ENCODE measurements at places on chromosomes 16 and 17.
A peak's percentile ranks its signal among the peaks of the same experiment; 100 is the strongest.

GRCh38 chr16:87145181-87146176, 171.7 kb downstream of the C16orf95 start:
- no peak for DNase-seq

DNA sequence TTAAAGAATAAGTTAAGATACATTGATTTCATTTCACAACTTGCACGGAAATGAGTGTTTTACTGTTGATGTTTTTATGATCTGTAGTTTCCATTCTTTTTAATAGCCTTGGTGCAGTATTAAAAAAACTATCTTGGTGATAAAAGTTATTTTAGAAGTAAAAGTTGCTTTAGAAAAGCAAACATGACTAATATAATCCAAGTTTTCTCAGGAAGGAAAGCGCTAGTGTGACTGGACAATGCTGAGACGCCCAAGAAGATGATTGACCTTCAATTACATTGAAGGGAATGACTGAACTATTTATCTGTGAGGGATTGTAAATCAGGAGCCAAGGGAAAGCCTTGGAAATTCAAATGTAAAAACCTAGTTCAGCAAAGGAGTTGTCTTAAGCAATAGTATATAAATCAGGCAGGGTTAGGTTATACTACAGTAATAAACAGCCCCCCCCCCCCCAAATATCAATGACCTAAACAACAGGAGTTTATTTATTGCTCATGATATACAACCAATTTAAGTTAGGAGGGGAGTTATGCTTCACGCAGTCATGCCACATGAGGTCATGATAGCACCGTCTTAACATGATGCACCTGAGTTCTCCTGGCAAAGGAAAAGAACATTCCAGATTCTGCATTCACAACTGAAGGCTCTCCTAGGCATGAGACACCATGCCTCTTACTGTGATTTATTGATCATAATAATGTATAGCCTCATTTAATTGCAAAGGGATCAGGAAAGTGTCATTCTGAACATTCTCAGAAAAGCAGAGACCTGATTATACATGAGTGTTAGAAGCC, 443.8 kb downstream of the CDH13 start:
- no peak for DNase-seq

DNA sequence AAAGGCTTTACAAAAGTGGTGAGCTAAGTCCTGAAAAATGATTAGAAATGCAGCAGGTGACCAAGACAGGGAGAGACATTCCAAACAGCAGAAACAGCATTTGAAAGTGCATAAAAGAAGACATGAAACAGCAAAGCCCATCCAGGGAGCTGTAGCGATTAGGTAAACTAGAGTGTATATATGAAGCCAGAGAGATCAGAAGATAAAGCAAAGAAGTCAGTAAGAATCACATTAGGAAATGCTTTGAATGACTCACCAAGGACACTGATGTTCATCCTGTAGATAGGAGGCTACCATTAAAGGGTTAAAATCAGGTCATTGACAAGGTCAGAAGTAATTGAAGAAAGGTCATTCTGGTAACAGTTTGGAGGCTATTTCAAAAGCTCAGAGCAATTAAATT, 27.6 kb upstream of the VAT1L start:
- DNase-seq, result no peak

GRCh38 chr16:75703306-75703705, 2.0 kb upstream of the DUXB start:
- no peak for DNase-seq

GRCh38 chr16:27195941-27196595, 7.3 kb upstream of the KDM8 start:
- no peak for DNase-seq

- DNase-seq, result no peak
These were observed 40.8 kb downstream of the MRTFB start for GRCh38 chr16:14111713-14112538.

- peak; percentile 91 for DNase-seq
These were observed 67.3 kb upstream of the PLCG2 start for GRCh38 chr16:81711657-81712319.

DNA sequence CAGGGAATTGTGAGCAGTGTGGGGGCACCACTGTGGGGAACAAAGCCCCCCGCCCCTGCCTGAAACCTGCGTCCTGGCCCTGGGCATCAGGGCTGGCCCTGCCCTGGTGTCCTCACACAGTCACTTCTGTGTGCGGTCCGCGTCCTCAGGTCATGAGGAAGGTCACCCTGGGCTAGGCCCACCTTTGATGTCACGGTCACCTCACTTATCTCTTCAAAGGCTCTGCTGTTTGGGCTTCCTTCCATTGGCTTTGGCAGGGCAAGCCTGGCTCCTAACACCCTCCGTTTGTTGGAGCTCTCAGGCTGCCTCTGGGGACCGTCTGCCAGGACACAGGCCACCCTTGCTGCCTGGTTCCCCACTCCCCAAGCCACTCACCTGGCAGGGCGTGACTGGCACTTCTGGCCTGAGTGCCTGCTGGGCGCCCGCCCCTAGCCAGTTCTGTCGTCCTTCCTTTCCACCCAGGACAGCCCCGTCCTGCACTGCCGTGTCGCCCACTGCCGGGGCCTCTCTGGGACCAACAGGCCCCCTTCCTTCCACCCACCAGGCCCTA, 8.8 kb downstream of the CENPX start:
- no peak for DNase-seq

DNA sequence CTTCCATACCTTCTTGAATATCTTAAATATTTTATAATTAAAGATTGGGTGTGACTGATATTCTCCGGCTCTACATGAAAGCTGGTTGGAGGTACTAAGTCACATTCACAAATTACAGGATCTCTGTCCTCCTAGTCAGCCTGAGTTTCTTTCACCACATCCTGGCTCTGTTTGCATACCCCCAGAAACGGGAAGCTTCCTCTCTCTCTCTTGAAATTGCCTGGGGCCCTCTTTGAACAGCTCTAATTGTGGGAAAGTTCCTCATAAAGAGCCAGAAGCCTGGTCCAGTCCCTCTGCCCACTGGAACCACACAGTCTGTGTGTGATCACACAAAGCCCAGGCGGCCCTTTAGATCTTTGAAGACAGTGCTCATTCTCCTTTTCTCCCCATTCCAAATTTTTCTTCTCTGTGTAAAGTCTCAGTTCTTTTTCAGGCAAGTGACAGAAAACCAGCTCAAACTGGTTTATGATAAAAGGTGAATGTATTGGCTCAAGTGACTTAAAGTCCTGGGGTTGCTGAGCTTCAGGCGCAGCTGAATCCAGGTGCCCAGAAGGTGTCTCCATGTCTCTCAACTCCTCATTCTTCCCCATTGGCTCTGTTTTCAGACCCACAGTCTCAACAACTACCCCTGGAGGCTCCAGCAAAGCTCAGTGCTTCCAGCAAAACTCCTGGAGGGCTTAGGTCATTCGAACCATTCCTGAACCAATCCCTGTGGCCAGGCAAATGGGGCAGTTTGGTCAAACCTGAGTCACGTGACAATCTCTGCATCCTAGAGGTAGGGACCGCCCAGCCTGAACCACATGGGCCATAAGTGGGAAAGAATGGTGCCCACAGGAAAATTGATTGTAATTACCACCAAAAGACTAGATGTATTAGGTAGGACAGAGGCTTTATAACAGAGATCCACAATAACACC, 8.5 kb upstream of the RAI1 start:
- peak; percentile 94 for DNase-seq

DNA sequence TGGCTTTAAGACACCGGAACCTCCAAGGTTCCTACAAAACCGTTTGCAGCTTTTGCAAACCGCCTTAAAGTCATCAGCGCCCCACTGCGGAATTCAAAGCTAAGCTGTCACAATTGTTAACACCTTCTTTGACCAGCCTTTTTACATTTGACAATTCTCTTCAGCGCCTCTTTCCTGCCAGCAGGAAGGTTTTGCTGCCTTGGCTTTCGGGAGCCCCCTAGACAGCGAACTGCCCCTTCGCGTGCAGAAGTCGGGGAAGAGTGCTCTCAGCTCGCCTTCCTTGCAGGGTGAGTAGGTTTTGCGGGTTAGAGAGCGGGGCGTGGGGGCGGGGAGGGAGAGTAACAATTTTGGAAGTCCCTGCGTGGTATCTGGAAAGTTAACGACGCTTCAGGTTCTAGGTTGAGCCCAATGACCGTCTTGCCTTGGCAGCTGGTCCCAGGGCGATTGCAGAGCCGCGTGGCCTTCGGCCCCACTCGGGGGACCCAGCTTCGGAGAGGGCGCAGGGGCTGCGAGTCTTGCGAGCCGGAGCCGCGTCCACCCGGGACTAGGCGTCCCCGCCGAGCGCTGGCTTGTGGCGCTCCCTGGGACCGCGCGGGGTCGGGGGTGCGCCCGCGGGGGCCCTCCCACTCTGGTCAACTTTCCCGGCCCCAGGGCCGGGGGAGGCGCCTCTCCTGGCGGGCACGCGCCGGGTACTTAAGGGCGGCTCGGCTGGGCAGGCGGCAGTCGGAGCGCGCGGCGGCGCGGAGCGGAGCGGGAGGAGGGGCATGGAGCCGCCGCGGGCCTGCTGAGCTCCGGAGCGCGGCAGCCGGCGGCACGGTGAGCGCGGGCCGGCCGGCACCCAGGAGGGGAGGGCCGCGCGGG, at the start of gene HAS3:
Gene HAS3, plus strand, starts transcription at position 153 of the 861 bp plus-strand sequence. CDS start 3,743 bp downstream, outside the sequence.
- peak; percentile 74 for DNase-seq

DNA sequence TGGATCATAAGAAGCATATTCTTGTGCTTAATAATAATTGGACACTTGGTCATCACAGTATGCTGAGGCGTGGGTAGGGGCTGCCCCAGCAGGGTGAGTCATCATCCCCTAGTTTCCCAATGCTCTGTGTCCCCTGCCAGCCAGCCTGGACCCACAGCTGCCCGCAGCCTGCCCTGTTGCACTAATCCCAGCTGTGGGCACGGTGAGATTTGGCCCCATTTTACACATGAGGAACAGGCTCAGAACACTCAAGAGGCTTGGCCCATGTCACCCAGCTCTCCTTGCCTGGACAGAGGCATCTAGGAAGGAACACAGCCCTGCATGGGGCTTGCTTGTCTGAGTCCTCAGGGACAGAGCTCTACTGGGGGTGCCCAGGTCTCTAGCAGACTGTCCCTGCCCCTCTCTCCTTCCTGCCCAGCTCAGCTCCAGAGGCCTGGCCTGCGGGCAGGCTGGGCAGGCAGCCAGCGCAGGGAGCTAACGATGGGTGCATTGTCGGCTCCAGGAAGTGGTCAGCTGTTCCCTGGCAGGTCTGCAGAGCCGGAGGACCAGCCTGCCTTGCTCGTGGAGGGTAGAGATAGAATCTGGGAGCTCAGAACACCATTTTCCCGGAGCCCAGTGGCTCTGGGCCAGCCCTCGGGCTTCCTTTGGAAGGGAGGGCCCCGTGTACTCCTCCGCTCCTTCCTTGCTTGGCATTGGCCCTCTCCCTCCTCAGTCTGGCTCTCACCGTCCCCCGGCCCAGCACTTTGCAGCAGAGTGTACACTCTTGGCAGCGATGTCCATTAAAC, 189.4 kb downstream of the RAB11FIP4 start:
- no peak for DNase-seq

DNA sequence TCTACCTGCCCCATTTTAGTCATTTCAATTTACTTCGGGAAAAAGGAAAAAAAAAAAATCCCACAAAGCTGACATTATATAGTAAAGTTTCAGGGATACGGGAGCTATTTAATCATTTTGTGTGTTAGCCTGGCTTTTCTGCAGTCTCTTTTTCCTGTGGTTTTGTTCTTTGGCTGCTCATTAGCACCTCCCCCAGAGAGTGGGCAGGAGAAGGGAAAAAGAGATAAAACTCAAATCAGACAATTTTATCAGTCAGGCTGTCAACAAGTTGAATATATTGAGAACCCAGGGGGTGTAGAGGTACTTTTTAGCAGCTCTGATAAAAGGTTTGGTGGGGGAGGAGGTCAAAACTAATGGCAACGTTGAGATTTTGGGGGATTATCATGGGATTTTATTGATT, 559.0 kb upstream of the PSMD7 start:
- DNase-seq, result no peak

DNA sequence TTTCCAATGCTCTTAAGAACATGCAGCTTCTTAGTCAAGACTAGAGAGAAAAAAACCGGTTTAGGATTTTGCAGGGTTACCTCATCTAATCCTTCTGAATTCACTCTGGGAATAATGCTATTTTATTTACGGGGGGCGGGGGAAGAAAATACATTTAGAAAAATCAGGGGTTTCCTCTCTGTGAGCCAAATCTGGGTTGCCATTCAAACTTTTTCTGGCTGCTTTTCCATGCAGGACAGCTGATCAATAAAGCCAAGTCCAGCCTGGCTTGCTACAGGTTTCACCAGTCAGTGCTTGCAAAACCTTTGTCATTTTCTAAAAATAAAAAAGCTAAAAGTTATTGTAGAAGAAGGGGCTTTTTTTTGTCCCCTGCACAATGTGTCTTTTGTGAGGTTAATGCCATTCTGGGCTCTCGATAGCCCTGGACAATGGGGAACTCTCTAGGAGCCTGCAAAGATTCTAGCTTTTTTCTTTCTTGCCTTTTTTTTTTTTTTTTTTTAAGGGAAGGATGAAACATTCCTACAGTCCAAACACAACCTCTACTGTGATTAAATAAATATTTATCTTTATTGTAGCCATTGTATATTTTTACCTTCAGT, 13.1 kb upstream of the ZFHX3 start:
- DNase-seq, result no peak

DNA sequence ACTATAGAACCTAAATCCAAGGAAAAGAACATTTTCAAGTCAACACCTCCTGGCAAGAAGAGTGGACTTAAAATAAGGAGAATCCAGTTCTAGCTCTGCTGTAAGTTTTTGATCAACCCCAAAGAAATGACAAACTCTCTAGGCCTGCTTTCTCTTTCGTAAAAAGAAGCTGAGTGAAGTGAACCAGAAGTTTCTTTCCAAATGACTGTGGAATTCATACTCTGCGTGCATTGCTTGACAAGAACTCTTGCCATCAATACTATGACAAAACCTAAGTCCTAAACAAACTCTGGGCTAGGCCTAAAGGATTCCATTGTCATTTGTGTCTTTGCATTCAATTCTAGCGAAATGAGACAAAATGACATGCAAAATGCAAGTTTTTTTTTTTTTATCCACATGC, 187.5 kb upstream of the SOX9 start:
- DNase-seq, result no peak

DNA sequence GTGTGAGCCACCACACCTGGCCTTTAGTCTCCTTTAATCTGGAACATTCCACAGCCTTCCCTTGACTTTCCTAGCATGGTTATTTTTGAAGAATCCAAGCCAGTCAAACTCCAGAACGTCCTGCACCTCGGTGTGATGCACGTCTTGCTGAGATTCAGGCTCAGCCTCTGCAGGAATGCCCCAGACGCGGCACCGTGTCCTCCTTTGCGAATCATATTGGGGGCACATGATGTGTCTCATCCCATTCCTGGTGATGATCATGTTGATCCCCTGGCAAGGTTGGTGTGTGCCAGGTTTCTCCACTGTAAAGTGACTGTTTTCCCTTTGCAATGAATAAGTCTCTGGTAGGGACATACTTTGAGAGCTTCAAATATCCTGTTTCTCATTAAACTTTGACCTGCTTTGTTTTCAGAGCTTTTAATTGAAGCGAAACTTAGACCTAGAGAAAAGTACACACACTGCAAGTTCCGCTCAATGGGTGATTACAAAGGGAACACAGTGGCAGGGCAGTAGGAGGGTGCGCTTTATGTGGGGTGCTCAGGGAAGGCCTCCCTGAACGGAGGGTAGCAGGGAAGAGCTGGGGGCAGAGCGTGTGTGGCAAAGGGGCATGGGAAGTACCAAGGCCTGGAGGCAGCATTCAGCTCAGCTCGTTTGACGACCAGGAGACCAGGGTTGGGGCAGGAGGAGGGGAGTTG, 9.6 kb upstream of the ATP2C2 start:
- DNase-seq, result no peak

Data from islet precursor cell (in vitro differentiated cells).